ENCODE measurements at places on chromosomes 2 and 18.

GRCh38 chr18:62329691-62330454, 4.8 kb downstream of the TNFRSF11A start:
- DNase-seq = peak; percentile 61

- no peak for DNase-seq
Measured at GRCh38 chr2:12089001-12089400, 342.6 kb downstream of the LPIN1 start.

DNA sequence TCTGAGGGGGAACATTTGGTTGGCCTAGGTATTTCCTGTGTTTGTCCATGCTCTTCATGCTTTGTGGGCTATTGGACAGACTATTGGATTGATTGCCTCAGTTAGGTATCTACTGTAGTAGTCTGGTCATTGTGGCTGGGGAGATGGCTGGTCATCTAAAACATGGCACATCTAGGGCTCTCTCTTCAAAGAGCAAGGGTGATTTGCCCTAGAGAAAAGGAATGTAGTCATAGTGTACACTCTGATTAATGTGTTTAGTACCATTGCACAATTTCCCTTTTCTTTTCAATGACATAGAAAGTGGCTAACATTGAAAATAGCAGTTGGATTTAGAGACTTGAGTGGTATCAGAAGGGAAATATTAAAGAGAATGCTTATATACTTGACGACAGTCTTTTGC, 114.3 kb downstream of the LCLAT1 start:
- DNase-seq = no peak

- no peak for DNase-seq
Measured at GRCh38 chr2:197369228-197369932, 58.8 kb upstream of the ANKRD44 start.

DNA sequence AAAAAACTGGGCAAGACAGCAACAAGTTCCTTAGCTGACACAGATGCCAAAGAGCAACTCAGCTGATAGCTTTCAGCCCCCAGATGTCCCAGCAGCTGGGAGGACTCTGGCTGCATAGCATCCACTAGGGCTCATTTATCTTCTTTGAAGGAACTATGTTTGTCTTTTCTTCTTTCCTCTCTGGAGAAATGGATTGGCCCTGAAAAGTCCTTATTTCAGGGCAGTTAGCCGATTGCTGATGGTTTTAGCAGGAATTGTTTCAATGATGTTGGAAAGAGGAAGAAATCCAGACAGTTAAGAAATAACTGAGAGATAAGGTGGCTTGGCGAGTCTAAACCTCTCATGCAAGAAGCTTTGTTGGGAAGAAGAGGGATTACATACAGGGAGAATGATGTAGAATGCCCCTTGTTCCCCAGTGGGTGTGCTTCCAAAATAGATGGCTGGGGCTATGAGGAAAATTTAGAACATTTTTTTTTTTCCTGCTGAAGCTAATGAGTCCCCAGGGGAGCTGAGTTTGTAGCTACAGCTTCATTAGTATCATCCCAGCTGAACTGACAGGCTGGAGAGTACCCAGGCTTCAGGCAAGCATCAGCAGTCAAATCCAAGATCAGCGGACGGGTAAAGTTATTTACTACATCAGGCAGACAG, 33.6 kb upstream of the SERPINE2 start:
- no peak for DNase-seq

DNA sequence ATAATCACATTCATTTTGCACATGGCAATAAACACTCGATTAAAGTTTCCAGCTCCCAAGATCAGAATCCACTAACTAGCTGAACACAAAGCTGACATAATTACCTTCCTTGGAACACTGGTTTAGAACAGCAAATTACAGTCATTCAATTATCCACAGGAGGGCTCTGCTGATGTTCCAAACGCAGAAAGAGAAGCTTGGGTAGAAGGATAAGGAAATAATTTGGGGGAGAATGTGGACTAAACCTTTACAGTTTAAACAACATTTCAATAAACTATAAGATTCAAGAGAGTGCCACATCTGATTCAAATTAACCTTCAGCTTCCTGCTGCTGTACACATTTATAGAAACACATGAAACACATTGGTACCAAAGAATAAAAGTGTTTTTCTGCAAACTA, 67.8 kb upstream of the ARL4C start:
- DNase-seq = no peak

DNA sequence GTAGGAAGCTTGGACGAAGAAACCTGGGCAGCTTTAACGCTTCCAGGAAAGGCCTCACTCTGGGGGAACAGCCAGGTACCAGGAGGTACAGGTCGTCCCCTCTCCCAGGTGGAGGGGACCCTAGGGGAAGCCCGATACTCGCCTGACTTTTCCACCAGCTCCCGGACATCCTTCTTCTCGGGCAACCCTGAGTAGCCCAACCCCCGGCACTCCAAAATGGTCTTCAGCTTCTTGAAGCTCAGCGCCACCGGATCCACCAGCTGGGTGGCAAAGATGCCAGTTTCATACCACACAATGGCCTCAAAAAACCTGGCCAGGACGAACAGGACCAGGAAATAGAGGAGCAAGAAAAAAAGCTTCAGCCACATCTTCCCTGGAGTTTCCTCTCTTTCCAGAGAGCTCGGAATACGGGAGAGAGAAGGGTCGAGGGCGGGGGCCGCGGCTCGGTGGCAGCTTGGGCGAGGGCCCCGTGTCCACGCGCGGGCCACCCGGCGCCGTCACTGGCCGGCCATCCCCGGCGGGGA, 1.1 kb downstream of the RNF103 start:
- peak; percentile 23 for DNase-seq

GRCh38 chr2:114038710-114039109, 148.8 kb downstream of the ACTR3 start:
- no peak for DNase-seq

DNA sequence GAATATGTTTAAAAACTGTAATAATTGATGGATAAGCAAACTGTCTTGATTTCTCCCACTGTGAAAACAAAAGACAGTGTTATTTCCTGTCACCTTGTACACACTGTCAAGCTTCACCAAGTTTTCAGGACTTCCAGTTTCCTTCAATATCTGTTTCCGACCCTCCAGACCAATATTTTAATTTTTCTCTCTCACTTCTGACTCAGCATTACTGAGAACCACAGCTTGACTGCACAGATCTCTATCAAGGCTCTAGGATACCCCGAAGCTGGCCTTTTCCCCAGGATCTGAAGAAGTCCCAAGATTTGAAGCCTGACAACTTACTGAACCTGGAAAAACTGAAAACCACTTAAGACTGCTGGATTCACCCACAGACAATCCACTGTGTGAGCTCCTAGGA, 13.2 kb upstream of the SULT1C3 start:
- no peak for DNase-seq

- no peak for DNase-seq
Measured at GRCh38 chr2:118431165-118431517, 342.9 kb downstream of the INSIG2 start.

DNA sequence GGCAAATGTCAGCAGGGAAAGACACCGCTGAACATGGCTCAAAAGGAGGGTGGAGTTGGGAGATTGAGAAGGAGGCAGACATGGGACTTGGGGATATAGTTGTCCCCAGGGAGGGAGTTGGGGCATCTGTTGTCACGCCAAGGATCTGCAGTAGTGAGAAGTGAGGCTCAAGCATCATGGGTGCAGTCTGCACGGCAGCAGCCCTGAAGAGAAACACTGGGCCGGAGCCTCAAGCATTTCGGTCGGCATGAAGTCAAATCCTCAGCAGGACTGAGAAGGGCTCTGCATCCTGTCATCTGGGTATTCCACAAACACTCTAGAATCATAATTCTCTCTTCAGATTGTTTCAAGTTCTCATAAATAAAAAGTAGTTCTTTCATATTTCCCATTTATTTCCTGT, 132.7 kb upstream of the DAPL1 start:
- DNase-seq = no peak

GRCh38 chr2:9985531-9986328, 34.2 kb downstream of the GRHL1 start:
- no peak for DNase-seq

- peak; percentile 62 for DNase-seq
Measured at GRCh38 chr2:12501469-12502158, 215.1 kb upstream of the TRIB2 start.
